ENCODE measurements at places on chromosomes 6 and 20.

DNA sequence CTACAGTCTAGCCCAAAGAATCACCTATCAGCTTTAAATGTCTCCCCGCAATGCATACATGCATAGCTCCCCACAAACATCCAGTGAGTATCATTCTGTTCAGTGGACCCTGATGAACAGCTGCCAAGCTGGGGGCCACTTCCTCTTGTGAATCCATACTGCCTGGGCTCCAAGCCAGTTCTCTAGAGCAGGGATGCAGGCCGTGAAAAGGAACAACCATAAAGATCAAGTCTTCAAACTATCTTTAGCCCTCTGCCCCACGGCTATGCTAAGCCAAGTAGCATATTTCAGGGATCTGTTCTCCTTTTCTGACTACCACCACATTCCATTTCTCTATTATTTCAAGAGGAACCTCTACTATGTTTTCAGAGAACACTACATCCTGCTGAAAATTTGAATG, 191.7 kb upstream of the BTBD3 start:
- no peak for DNase-seq

DNA sequence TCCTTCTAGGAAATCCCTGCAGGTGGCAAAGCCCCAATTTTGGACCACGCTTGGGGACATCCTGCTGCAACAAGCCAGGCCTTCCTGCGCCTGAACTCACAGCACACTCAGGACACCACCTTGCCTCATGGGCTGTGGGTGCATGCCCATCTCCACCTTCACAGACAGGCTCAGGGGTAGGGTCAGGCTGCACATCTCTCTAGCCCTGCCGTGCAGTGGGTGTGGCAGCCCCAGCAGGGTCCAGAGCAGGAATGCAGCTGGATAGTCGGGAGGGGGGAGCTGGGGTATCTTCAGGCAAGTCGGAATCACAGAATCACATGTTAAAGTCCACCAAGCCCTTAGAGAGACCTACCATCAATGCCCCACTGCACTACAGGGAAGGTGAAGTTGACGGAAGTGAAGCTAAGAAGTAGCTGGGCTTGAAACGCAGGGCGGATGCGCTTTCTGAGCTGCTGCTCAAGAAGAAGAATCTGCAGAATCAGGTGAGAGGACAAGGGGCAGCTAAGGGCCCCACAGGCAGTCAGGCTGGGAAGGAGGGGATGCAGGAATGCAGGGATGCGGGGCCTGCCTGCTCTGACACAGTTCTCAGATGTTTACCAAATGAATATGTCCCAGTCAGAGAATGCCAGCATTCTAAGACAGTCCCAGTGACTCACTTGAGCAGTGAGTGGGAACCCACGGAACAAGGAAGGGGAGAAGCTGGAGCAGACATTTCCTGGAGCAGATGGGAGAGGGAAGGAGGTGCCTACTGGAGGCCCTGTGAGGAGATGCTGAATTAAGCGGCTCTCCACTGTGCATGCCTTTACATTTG, 11.3 kb downstream of the SERPINB6 start:
- DNase-seq, result peak; percentile 83

DNA sequence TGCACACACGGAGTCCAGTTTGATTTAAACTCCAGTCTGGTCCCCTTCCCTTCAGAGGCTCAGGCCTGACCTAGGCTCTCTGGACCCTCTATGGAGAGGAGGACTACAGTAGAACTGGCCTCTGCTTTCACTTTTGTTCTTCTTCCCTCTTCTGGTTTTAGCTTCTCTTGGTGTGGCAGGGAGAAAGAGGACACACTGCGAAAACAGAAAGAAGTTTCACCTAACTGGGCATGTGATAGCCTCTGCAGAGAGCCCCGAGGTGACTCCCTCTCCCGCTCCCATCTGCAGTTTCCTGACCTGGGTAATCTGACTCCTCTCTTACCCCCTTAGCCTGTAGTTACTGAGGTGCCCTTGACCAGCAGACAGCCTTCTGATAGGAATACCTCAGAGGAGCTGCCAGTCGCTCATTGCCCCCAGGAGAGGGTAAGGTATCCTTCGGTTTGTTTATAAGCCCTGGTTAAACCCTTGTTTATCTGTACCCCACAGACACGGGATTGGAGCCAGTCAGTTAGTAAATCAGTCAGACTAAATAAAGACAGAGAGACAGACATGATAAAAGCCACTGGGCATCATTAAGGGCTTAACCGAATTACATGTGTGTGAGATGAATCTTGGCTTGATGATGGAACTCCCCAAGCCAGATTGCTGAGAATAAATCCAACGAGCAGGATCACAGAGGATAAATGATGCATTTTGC, 12.0 kb upstream of the DTNBP1 start:
- DNase-seq, result no peak

- DNase-seq, result no peak
Observed at GRCh38 chr20:48668451-48668946, 159.3 kb downstream of the PREX1 start.

DNA sequence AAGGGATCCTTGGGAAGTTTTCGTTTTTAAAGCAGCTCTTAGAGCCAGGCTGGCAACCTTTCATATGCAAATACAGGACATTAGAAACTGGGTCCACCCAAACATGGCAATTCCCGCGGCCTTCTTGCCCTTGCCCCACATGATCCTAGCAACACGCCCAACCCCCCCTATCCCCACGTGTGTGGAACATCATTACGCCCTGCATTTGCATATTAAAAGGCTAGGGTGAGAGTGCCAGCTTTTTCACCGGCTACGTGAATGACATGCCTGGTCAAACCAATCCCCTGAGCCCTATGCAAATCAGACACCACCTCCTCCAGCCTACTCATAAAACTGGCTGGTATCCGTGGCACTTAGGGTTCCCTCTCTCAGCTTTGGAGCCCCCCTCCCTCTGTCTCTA, 88.1 kb downstream of the TNFRSF21 start:
- DNase-seq, result no peak

- DNase-seq, result no peak
Observed at GRCh38 chr6:142296975-142297604, 4.7 kb upstream of the ADGRG6 start.
